Caki2 (cell line): ENCODE measurements at places on chromosomes 2 and 18. TPM values are rescaled to one million over a fixed set of nuclear protein-coding genes. Genes with fewer than 3 reads are reported as not detected.

The LAMA3 gene
- total RNA-seq = 19.2 and 26.7 TPM in 2 replicates

DNA sequence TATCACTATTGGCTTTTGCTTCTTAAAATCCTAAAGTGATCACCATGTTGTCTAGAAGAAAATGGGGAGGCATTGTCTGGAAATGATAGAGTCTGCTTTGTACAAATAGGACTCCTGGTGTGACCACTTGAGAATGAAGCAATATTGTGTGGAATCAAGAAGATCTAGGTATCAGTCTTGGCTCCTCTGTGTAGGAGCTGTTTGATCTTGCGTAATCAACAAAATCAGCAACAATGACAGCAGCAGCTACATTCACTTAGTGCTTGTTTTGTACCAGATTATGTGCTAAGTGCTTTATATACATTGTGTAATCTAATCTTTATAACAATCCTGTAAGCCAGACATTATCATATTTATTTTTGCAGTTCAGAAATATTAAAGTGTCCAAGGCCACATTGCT is 17.8 kb downstream of the NCOA1 start:
- DNase-seq = no peak

DNA sequence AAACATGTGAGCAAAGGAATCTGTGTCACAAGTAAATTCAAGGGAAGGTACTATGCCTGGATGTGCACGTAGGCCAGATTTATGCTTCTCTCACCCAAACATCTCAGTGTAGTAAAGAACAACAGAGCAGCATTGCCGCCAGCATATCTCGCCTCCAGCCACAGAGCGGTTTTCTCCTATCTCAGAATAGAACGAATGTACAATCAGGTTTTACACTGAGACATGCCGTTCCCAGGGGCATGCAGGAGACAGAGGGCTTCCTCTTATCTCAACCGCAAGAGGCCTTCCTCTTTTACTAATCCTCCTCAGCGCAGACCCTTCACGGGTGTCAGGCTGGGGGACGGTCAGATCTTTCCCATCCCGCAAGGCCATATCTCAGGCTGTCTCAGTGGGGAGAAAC is 175.3 kb downstream of the RPIA start:
- no peak for DNase-seq

DNA sequence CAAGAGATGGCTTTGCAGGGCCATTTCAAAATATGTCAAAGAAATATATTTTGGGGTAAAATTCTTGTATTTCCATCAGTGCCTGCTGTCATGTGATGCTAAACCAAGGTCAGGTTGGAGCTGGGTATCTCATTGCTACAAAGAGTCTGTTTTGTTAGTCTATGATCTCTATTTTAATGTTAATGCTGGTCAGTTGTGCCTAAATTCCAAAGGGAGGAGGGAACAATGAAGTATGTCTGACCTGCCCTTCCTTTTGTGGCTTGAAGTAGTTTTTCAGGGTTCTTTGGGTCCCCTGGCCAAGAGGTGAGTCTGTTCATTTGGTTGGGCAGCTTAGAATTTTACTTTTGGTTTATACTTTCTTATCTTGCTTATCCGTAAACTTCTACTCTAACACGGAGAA is 61.6 kb upstream of the DYNAP start:
- no peak for DNase-seq

DNA sequence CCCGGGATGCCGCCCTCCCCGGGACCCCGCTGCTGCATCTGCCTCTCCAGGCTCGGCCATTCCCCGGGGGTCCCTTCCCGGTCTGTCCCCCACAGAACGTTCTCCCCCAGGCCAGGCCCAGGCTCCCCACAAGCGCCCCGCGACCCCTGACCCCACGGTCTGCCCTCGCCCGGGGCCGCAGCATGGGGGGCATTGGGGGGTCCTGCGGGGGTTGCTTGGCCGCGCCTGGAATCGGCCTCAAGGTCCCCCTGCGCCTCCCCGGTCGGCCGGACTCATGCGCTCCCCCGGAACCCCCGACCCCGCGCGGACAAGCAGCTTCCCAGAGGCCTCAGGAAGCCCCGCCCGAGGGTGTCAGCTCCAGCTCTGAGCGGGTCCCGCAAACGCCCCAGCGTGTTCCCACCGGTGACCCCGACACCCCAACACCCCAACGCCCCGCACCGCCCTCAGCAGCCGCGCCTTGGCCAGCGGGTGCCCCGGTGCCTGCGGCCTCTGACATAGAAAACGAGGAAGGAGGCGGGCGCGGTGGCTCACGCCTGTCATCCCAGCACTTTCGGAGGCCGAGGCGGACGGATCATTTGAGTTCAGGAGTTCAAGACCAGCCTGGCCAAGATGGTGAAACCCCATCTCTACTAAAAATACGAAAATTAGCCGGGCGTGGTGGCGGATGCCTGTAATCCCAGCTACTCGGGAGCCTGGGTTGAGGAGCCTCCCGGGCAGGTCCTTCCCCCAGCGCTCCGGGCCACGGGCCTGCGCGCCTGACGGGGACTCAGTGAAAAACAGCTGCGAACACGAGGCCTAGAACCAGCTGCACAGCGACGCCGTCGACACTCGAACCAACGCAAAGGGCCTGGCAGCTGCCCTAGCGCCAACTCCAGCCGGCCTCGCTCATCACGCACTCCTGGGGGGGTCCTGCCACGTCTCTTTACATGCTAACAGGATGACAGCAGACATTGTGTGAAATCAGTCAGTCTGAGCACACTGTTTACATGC is 61.8 kb upstream of the CTDP1 start:
- no peak for DNase-seq

DNA sequence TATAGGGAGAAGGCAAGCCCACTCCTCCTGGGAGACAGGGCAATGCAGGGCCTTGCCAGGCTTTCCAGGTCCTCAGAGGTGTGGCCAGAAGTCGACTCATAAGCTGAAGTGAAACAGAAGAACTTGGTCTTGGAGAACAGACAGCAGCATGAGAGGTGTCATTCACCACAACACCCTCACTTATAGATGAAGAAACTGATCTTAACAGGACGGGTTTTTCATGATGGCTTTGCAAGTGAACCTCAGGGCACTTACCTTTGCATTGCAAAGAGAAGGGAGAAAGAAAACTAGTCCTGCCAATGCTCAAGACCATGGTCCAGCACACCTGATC is 198.8 kb downstream of the CYRIA start:
- DNase-seq = no peak

GRCh38 chr2:149410701-149411484 is 80.5 kb downstream of the LYPD6 start:
- no peak for DNase-seq

DNA sequence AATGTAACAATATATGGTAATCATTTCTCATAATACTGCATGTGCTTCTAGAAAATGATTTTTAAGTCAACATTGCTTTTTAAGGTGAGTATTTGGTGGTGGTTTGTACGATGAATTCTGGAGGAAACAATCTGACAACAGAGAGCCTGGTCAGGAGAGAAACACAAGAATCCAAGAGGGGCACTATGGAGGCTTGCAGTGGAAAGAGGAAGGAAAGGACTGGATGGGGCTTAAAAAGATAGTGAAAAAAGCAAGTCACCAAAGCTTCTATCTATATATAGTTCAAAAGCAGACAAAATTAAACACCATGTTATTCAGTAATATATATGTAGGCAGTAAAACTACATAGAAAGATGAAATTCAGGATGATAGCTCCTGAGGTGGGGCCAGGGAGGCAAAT is 109.4 kb upstream of the SERTAD2 start:
- DNase-seq = no peak

DNA sequence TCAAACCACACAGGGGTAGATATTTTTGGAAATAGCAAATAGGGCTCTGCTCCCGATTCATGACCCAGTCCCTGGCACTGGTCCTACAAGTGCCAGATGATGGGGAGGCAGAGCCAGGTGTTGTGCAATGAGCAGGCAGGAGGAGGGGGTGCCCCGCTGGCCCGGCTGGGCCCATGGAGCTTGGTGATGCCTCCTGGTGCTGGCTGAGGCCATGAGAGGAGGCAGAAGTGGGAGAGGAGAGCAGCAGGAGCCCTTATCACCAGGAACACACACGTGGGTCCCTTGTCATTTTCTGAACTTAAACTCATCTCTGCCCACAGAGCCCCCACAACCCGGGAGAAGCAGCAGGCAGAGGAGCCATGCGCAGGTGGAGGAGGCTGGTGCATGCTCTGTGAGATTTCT is 90.5 kb upstream of the MAPK4 start:
- DNase-seq = no peak

DNA sequence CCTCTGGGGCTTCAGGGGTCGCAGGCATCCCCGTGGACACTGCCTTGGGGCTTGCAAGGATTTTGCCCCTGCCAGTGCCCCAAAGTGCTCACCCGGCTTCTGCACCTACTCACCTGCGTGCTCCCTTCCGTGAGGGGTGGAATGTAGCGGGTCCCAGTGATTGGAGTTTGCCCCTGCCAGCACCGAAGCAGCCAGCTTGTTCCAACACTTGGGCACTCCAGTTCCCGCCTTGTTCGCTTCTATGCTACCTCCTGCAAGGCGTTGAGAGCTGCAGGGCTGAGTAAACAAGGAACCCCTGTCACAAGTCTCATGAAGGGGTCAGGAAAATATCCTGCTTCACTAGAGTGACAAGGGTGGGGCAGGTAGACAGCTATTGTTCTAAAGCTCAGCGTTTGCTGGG is 631.5 kb downstream of the EPHA4 start:
- no peak for DNase-seq

DNA sequence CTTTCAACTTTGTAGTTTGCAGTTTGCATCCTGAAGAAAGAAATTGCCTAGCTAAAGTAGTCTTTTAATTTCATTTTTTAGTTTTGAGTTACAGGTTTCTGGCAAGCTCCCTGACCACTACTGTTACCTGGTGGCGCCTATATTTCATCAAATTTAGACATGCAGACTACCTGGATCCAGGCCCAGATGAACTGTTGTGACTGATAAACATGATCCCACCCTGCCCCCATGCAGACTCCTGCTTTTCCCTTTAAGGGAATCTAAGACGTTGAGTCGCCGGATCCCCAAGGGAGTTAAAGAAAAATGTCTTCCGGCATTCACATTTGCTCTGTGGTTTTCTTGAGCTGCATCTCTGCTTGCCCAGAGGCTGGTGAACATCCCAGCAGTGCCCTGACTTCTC is 22.2 kb downstream of the METAP1D start:
- peak; percentile 38 for DNase-seq

DNA sequence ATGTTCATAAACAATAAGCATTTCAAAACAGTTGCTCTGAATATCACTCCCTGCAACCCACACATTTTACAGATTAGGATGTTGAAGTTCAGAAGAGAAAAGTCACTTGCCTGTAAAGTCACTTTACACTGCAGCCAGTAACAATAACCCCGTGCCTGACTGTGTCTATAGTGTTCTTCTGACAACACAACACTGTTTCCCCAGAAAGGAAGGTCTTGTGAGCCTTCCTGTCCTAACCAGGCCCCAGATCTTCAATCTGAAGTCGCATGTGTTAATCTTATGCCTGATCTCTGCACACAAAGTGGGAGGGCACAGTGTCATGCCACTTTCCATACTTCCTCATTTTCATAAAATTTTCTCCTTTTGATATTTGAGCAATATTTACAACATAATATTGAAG is 120.2 kb downstream of the FEZ2 start:
- no peak for DNase-seq

DNA sequence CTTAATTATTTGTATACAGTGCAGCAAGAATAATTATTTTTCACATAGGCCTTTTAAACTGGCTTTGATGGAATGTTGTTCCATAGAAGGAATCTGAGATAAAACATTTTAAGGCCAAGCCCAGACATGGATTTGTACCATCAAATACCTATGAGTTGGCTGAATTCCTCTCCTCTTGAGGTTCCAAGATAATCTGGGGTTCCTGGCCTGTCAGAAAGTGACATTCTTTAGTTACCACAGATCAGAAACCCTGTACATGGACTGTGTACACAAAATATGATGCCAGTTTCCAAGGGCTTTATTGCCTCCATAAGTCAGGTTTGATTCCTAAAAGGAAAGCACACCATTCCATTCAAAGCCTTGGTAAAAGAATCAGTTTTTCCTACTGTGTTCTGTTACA is 1256.7 kb upstream of the NRXN1 start:
- DNase-seq = no peak

The ANKRD30B gene
- total RNA-seq = not detected in 2 replicates

DNA sequence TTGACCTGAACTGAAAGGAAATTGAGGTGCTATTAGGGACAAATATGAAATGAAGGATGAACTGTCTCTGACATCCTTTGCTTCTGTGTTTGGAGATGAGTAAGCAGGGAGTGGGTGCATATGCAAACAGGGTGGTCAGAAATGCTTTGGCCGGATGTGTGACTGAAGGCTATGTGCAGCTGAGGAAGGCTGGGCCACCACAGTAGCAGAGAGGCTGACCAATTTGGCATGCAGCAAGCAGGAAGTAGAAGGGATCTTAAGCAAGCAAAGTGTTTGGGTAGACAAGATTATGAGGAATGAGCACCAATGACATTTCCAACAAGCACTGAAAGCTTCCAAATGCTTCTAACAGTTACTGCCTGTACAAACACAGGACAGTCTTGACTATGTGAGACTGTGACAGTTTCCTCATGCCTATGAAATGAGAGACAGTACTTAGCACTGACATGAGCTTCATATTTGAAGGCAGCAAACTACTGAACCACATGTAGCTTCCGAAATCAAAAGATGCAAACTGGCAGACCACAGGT is 3.3 kb upstream of the ACTR3 start:
- peak; percentile 68 for DNase-seq

The AGAP1 gene
- total RNA-seq = 5.0 and 5.3 TPM in 2 replicates

The L3MBTL4 gene
- 0.12 TPM in 1 of 2 replicates, not detected in the other for total RNA-seq

DNA sequence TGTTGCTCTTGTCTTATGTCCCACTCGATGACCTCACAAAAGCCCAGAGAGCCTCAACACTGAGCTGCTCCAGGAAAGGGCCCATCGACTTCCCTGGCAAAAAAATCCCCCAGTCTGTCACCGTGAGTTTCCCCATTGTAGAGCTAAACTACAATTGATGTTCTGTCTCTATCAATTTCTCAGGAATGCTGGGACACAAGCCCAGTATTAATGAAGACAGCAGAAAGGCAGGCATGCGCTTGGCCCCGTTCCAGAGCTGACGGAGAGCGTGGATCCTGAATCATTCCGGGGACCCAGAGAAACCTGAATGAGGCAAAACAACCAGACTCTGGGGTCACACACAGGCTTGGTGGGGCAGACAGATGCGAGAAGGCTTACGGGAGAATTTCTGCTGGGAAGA is 146.9 kb downstream of the TTC32 start:
- no peak for DNase-seq

The IL36A gene
- total RNA-seq = not detected in 2 replicates

The ANKRD30BL gene
- total RNA-seq = not detected in 2 replicates

DNA sequence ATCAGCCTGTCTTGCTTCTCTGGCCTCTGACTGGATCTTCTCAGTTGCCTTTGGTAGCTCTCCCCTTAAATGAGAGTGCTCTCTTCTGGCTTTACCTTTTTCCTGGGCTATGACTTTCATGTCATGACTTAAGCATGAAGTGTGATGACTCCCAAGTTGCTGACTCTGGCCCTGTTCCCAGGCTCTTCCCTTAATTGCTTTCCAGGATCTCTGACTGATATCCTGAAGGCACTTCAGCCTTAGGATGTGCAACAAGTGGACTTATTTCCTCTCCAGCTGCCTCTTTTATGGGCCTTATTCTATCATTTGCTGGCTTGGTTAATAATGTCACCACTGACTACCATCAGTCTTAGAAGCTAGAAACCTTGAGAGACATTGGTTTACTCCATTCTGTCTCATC is 17.4 kb downstream of the SEMA4F start:
- DNase-seq = no peak

- no peak for DNase-seq
These were observed 12.2 kb downstream of the SCN2A start for GRCh38 chr2:165251366-165251765.
